HT-29 (cell line): ENCODE measurements at places on chromosomes 13 and 19. TPM values are rescaled to one million over a fixed set of nuclear protein-coding genes. Genes with fewer than 3 reads are reported as not detected.

EBI3 gene
- total RNA-seq, result not detected in 2 replicates

DNA sequence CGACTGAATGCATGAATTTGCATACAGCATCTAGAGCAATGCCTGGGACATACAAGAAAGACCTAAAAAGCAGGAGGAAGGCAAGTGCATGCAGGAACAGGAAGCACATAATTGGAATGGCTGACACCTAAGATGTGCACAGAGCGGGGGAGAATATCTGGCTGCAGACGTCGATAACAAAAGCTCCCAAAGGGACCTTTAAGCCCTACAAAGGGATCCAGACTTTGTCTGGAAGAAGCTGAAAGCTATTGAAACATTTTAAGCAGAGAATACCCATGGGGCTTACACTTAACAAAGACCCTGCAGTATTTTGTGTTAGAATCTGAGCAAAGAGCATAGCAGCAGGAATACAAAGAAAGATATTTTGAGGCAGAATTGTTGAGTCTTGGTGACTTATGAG, 107.4 kb upstream of the CLDN10 start:
- no peak for DNase-seq

GRCh38 chr19:50481351-50482149, 4.9 kb upstream of the GARIN5A start:
- DNase-seq, result no peak

GRCh38 chr19:58546019-58546530, 2.2 kb downstream of the TRIM28 start:
- no peak for DNase-seq

GRCh38 chr13:46759846-46760245, 37.1 kb downstream of the ESD start:
- DNase-seq, result peak; percentile 68

- no peak for DNase-seq
Observed at GRCh38 chr13:99481366-99481765, 19.9 kb upstream of the TM9SF2 start.

DNA sequence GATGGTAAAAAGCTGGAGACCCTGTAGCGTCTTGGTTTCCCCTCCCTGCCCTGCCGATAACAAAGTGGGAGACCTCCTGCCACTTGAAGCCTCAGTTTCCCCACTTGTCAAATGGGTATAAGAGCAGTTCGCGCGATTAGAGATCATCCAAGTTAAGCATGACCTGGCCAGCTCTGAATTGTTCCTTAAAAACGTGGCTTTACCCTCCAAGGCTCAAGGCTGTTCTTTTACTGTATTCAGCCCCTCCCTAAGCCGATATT, 421 bp downstream of the TNPO2 start:
- DNase-seq, result no peak
